ENCODE measurements at places on chromosomes 7 and 10. TPM values are rescaled to one million over a fixed set of nuclear protein-coding genes. Genes with fewer than 3 reads are reported as not detected.

Gene ADAM8
- total RNA-seq = 425 TPM

Gene WNT2
- not detected for total RNA-seq

Gene APBB1IP
- 119 TPM for total RNA-seq

Gene PNLIPRP3
- not detected for total RNA-seq

Gene GPER1
- not detected for total RNA-seq

Gene CPA1
- not detected for total RNA-seq

Gene OPN4
- not detected for total RNA-seq

Gene UNCX
- total RNA-seq = not detected

Gene CLDN15
- total RNA-seq = 13.7 TPM

Gene INHBA
- not detected for total RNA-seq

Gene LSM5
- 21.2 TPM for total RNA-seq

Gene NPY4R
- not detected for total RNA-seq

Gene EVX1
- total RNA-seq = not detected

Gene TMEM236
- 0.20 TPM for total RNA-seq

Gene WNT8B
- not detected for total RNA-seq

Gene ZNF394
- 237 TPM for total RNA-seq

Gene LIPN
- total RNA-seq = 0.66 TPM

All from natural killer cell (primary cell).